Body of pancreas (tissue), 4 donors: ENCODE measurements at places on chromosomes 13 and 19.
A peak's percentile ranks its signal among the peaks of the same experiment; 100 is the strongest.

DNA sequence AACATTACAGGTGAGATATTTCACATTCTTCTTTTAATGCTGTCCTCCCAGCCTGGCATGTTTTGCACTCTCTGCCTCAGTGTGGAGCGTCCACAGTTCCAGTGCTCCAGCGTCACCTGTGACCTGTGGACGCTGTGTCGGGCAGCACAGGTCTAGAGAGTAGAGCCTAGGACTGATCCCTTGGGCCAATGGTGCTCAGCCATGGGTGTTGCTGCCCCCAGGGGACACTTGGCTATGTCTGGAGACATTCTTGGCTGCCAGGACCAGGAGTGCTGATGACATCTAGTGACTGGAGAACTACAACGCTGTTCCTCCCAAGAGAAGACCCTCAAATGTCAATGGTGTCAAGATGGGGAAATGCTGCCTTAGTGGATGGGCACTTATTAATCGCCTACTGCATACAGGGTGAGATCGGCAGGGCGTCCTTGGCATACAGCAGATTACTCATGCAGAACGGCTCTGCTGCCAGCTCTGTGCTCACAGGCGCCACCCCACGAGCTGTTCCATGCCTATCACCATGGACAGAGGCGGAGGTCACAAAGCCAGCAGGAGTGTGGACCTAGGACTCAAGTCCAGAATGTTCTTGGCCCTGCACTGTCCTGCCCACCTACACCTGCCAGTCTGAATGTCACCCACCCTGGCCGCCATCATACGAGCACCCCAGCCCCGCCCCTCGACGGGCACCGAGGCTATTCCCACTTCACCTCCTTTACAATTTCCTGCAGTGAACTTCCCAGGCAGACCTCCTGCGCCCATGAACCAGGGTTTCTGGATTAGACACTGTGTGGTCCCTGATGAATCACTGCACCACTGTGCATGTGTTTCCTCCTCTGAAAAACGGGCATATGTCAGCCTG, 13.9 kb upstream of the MADCAM1 start:
- no peak overlapping the region for H3K27ac ChIP-seq
- DNase-seq, result no peak
- no peak overlapping the region for H3K4me3 ChIP-seq
- peaks cover 27% of the 10 kb centered on the region for H3K4me1 ChIP-seq
- H3K36me3 ChIP-seq, result no peaks in the 10 kb centered on the region
- no peaks in the 10 kb centered on the region for H3K27me3 ChIP-seq

DNA sequence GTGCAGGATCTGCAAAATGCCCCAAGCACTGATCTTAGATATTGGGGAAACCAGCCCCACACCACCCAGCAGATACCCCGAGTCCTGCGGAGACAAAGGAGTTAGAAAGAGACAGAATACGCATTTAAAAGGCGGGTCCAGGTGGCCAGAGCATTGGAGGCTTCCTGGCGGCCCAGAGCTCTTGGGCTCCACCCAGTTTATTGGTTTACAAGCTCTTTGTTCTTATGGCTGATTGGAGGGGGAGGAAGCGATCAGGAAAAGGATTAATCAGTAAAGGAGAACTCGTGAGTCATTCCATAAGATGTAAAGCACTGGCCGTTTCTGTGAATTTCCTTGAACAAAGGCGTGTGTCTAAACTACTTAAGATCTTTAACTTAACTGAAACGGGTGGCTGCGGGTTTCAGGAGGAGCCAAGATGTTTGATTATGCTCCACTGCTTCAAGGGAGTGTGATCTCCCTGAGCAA, 926 bp downstream of the ZNF587 start:
- peak overlapping the region; percentile 63 for H3K27ac ChIP-seq
- no peaks in the 10 kb centered on the region for H3K27me3 ChIP-seq
- peaks cover 13% of the 10 kb centered on the region for H3K4me1 ChIP-seq
- peak; percentile 19 for DNase-seq

DNA sequence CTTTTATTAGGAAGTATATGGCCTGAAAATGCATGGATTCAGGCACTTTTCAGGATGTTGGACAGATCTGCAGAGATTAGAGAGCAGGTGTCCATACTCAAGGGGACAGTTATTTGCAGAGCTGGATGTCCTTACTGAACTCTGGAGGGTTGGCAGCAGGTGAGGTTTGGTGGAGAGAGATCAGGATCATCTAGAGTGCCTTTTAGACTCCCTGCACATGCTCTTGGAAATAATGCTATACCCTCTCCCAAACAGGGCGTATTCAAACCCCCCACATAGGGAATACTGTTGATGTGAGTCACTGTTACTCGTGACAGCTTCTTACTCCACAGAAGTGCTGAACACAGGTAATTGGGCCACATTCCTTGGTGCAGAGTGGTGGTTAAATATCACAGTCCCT, 725.7 kb upstream of the SGCG start:
- H3K27ac ChIP-seq, result no peak overlapping the region
- no peaks in the 10 kb centered on the region for H3K27me3 ChIP-seq
- no peak for DNase-seq

DNA sequence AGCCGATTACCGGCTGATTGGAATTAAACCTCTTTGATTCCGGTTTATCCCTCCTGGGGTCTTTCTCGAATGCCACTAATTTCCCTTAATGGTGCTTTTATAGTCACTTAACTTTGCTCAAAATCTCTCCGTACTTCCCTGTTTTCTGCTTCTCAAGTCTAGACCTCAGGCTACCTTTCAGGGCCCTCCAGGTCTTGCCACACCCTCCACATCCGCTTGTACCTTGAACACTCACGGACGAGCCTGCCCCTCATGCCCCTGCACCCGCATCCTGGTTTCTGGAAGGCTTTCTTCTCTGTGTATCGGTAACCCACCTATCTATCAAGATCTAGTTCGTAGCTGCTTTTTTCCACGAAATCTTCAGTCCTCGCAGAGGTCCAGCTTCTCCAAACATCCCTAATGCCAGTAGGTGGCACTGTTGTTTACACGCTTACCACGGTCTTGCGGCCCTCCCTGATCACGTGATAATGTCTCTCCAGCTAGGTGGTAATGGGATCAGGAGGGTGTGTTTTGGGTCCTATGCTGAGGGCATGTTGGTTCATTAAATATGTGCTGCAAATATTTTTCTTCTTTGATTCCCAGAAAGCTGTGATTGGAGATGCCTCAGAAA, 13.8 kb downstream of the ATP12A start:
- H3K27ac ChIP-seq, result no peak overlapping the region
- no peak overlapping the region for H3K4me3 ChIP-seq
- DNase-seq, result peak; percentile 61
- no peaks in the 10 kb centered on the region for H3K27me3 ChIP-seq
- H3K36me3 ChIP-seq, result no peaks in the 10 kb centered on the region
- H3K4me1 ChIP-seq, result no peaks in the 10 kb centered on the region

DNA sequence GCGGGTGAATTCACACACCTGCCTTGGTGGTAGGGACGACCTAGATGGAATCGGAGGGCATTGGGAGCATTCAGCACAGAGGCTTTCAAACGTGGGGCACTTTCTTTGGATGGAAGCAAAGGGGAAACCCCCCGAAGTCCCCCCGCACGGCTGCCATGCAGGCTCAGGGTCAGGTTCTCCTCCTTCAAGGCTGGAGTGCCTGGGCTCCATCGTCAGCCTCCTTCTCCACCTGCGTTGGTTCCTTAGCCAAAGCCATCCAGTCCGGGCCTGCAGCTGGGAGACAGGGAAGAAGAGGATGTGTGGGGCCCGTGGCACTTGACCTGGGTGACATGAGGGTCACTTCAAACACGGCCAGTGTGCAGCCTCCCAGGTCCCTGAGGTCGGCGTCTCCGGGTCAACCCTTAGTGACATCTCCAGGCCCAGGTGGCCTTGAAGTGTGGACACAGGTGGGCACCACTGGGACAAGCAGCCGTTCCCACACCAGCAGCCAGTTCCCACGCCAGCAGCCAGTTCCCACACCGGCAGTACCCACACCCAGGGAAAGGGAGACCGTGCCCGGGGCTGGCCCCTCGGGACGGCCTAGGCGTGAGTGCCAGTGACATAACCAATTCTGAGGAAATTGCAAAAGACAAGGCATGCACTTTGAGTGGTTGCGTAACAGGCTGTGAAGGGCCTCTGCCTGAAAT, 116.0 kb downstream of the SOX1 start:
- DNase-seq, result no peak
- no peaks in the 10 kb centered on the region for H3K36me3 ChIP-seq
- no peak overlapping the region for H3K4me3 ChIP-seq
- no peak overlapping the region for H3K27ac ChIP-seq
- H3K27me3 ChIP-seq, result no peaks in the 10 kb centered on the region

DNA sequence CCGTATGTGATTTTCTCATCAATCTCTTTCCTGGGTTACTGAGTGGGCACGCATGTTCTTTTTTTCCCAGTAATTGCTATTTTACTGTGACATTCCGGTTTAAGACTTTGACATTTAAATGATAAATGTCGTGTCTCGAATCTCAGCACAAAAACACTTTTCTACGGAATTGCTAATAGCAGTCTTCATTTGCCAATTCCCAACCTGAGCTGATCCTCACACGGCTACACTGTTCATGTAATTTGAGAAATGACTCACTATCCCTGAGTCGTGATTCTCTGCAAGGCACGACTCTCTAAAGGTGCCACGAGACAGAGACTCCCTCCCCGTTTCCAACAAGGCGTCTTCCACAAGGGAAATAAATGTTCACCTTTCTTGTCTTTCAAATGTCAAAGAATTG, 88.7 kb upstream of the USP29 start:
- no peak for DNase-seq
- H3K4me3 ChIP-seq, result no peak overlapping the region
- H3K36me3 ChIP-seq, result no peaks in the 10 kb centered on the region
- H3K27me3 ChIP-seq, result no peaks in the 10 kb centered on the region
- H3K4me1 ChIP-seq, result no peaks in the 10 kb centered on the region

DNA sequence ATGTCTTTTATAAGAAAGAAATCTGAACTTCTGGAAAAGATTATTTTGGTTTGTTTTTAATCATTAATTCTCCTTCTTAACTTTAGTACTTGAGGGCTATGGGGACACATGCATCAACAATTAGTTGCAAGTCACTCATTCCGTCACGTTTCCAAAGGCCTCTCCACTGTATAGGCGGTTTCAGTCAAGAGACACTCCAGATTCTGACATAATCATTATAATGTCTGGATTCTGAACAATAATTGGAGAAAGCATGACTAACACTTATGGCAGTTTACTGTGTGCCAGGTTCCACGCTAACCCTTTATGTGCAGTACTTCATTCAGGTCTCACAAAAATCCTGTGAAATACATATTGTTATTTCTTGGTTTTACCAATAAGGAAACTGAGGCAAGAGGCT, 71.9 kb downstream of the TNFRSF19 start:
- no peaks in the 10 kb centered on the region for H3K4me1 ChIP-seq
- H3K27ac ChIP-seq, result no peak overlapping the region
- no peaks in the 10 kb centered on the region for H3K27me3 ChIP-seq

DNA sequence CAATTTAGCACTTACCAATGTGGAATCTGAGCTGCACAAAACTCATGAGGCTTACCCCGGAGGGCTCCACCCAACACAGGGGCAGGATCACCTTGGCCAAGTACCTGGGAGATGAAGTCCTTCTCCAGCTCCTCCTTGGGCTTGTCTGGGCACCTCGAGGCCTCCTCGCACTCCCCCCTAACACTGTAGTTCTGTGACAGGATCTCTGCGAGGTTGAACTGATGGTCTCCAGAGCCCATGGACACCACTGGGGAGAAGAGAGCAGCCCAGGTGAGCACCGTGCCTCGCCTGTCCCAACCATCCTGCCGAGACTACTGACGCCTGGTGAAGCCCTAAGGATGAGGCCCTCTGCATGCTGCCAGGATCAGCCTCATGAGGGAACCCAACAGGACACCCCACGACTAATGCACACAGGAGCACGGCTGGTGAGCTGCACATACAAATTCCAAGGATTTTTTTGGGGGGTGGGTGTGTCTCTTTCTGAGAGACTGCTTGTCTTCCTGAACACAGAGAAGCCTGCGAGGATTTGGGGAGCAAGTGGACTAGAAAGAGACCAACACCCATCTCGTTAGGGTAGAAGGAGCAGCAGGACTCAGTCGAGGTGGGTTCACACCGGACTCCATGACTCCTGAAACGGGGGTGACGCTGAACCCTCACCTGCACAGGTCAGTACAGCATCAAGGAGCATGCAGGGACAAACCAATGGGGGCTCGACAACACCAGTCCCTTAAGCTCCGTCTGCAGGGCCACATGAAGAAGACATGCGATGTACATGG, 10.1 kb downstream of the MIER2 start:
- H3K4me1 ChIP-seq, result no peaks in the 10 kb centered on the region
- H3K4me3 ChIP-seq, result no peak overlapping the region
- H3K27me3 ChIP-seq, result no peaks in the 10 kb centered on the region

DNA sequence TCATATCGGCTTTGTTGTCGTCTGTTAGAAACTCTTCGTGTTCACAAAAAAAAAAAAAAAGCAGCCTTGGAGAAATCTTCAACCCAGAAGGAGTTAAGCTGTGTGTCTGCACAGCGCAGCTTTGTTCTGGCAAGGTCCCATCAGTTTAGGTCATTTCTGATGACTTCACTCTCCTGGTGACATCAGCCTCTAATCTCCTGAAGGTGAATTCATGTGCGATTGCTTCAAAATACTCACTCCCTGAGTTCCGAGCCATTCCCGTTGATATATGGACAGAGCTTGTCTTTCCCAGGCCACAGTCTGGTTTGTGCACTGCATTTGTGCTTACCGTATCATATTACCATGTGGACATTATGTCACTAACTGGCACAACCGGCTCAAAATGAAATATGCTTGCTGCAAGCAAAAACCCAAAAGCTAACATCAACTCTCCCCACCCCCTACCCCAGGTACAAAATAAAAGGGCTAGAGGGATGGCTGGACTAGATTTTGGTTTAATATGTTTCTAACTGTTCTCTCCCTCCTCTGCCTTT, 342.4 kb downstream of the KCNRG start:
- H3K4me3 ChIP-seq, result no peak overlapping the region
- peak overlapping the region; percentile 74 for H3K27ac ChIP-seq
- H3K4me1 ChIP-seq, result peaks cover 34% of the 10 kb centered on the region
- no peaks in the 10 kb centered on the region for H3K27me3 ChIP-seq

- no peaks in the 10 kb centered on the region for H3K4me1 ChIP-seq
- no peaks in the 10 kb centered on the region for H3K36me3 ChIP-seq
- no peak overlapping the region for H3K27ac ChIP-seq
Measured at GRCh38 chr13:93926425-93926824, 553.1 kb downstream of the DCT start.

DNA sequence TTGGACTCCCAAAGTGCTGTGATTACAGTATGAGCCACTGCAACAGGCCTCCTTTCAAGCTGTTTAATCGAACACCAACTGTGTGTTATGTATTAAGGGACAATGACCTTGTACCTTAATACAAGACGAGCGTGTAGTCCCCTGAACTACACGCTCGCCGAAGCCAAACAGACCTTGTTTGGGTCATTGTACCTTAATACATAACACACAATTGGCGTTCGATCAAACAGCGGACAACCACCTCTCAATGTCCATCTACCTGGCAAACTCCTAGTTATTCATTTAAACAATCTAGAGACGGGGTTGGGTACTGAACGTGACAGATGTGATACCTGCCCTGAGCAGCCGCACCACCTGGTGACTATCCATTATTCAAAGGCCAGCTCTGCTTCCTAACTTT, 1.3 kb downstream of the CHERP start:
- H3K27ac ChIP-seq, result no peak overlapping the region
- H3K4me3 ChIP-seq, result no peak overlapping the region
- H3K4me1 ChIP-seq, result peaks cover 33% of the 10 kb centered on the region
- no peaks in the 10 kb centered on the region for H3K27me3 ChIP-seq
- no peaks in the 10 kb centered on the region for H3K36me3 ChIP-seq
